Endothelial cell of umbilical vein (primary cell): ENCODE measurements at places on chromosomes 2 and 18. TPM values are rescaled to one million over a fixed set of nuclear protein-coding genes. Genes with fewer than 3 reads are reported as not detected.

Gene TMEM178A
- 0.90 and 2.8 TPM in 2 replicates for total RNA-seq

Gene GDF7
- 1.1 and 3.7 TPM in 2 replicates for total RNA-seq

Gene C2orf92
- 4.2 and 7.9 TPM in 2 replicates for total RNA-seq

Gene EFR3B
- 0.58 and 0.77 TPM in 2 replicates for total RNA-seq

Gene CHST9
- not detected in 2 replicates for total RNA-seq

Gene SMAD4
- 79.3 and 82.8 TPM in 2 replicates for total RNA-seq

Gene VIT
- 0.48 and 0.88 TPM in 2 replicates for total RNA-seq

Gene DAW1
- total RNA-seq: 2.0 and 3.2 TPM in 2 replicates

Gene FEV
- total RNA-seq: not detected in 2 replicates

Gene MBOAT2
- 17.9 and 22.1 TPM in 2 replicates for total RNA-seq

Gene DSC3
- total RNA-seq: 0.18 and 0.23 TPM in 2 replicates

Gene ZC3H6
- 2.5 and 3.0 TPM in 2 replicates for total RNA-seq

Gene B3GNT7
- total RNA-seq: 1.2 TPM in 2 replicates

Gene PRADC1
- 19.6 and 21.8 TPM in 2 replicates for total RNA-seq

Gene REEP1
- 0.21 and 0.53 TPM in 2 replicates for total RNA-seq

DNA sequence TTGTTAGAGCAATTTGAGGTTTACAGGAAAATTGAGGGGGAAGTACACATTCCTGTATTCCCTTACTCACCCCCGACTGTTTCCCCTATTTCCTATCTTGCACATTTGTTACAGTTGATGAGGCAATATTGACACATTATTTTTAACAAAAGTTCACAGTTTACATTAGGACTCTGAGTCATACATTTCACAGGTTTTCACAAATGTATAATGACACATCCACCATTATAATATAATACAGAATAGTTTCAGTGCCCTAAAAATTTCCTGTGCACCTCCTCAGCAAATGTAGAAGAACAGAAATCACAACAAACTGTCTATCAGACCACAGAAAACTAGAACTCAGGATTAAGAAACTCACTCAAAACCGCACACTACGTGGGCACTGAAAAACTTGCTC is 160.6 kb upstream of the RMP24 start:
- peaks cover under 1% of the 10 kb centered on the region for H3K27me3 ChIP-seq
- no peaks in the 10 kb centered on the region for H3K36me3 ChIP-seq
- H3K4me3 ChIP-seq: no peak overlapping the region
- H3K27ac ChIP-seq: no peak overlapping the region

- H3K4me3 ChIP-seq: no peak overlapping the region
- no peak for DNase-seq
- H3K27ac ChIP-seq: no peak overlapping the region
- peaks cover 4% of the 10 kb centered on the region for H3K27me3 ChIP-seq
- no peaks in the 10 kb centered on the region for H3K36me3 ChIP-seq
- no peaks in the 10 kb centered on the region for H3K4me1 ChIP-seq
Measured at GRCh38 chr2:233740870-233741269, 12.0 kb downstream of the UGT1A3 start.

DNA sequence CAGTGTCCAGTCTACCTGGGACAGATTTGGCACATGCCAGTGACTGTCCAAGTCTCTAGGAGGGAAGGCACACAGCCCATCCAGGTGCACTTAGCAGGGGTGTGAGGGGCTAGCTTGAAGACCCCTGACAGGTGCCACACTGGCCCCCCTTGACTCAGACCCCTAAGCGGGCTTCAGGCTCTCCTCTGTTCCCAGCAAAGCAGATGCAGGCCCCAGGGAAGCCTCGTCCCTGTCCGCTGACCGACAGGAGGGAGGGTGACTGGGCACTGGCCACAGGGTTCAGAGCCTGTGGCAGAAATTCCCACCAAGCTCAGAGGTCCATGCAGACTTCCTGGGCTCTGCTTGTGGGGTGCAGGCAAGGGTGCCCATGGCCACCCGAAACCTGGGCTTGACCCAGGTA is 239.8 kb upstream of the MYT1L start:
- H3K4me3 ChIP-seq: no peak overlapping the region
- no peaks in the 10 kb centered on the region for H3K27me3 ChIP-seq
- no peaks in the 10 kb centered on the region for H3K4me1 ChIP-seq
- H3K36me3 ChIP-seq: no peaks in the 10 kb centered on the region
- no peak overlapping the region for H3K27ac ChIP-seq

DNA sequence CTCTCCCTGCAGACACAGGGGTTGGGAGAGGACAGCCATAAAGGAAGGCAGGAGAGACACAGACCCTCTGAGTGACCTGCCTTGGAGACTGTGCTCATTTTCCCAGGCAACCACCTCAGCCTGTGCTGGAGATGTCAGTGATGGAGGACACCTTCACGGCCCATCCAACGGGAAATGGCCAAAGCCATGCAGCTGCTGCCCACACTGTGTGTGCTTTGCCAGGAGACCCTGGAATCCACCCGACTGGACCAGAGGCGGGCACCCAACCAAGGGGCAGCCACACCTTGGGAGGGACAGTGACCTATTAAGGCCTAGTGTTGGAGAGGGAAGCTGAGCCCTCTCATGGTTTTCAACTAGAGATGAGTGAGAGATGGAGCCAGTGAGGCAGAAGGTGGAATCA is 192.5 kb downstream of the SMAD2 start:
- no peak overlapping the region for H3K4me3 ChIP-seq
- H3K27me3 ChIP-seq: no peaks in the 10 kb centered on the region
- no peaks in the 10 kb centered on the region for H3K36me3 ChIP-seq
- H3K4me1 ChIP-seq: no peaks in the 10 kb centered on the region

- no peaks in the 10 kb centered on the region for H3K27me3 ChIP-seq
- no peak overlapping the region for H3K4me3 ChIP-seq
- no peaks in the 10 kb centered on the region for H3K4me1 ChIP-seq
- no peak overlapping the region for H3K27ac ChIP-seq
Measured at GRCh38 chr18:45974088-45974536, 7.0 kb upstream of the EPG5 start.

- H3K27ac ChIP-seq: no peak overlapping the region
- H3K4me1 ChIP-seq: no peaks in the 10 kb centered on the region
- DNase-seq: no peak
- H3K4me3 ChIP-seq: no peak overlapping the region
- no peaks in the 10 kb centered on the region for H3K27me3 ChIP-seq
Measured at GRCh38 chr2:155546721-155547555, 785.6 kb downstream of the NR4A2 start.

DNA sequence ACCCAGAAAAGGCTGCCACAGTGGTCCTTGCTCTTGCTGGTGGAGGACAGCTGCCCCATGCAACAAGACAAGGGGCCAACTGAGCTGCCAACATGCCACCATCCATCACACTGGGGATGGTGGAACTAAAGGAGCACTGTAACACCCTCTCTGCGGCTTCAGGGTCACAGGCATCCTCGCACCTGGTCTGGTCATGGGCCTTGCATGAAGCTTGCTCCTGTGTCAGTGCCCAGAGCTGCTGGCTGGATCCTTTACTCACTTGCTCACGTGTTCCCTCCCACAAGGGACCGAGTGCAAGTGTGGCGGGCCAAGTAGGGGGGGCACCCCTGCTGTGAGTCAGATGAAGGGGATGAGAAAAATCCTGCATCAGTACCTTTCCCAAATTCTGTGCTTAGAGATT is 972.3 kb upstream of the DDX18 start:
- H3K27me3 ChIP-seq: no peaks in the 10 kb centered on the region
- H3K4me1 ChIP-seq: no peaks in the 10 kb centered on the region
- no peak overlapping the region for H3K4me3 ChIP-seq
- no peak overlapping the region for H3K27ac ChIP-seq

- H3K36me3 ChIP-seq: no peaks in the 10 kb centered on the region
- H3K4me1 ChIP-seq: peaks cover 23% of the 10 kb centered on the region
- H3K27ac ChIP-seq: no peak overlapping the region
Measured at GRCh38 chr2:33477473-33478468, 1.3 kb downstream of the RASGRP3 start.

GRCh38 chr2:45888167-45888566 is 236.7 kb downstream of the PRKCE start:
- H3K36me3 ChIP-seq: no peaks in the 10 kb centered on the region
- no peaks in the 10 kb centered on the region for H3K27me3 ChIP-seq
- no peaks in the 10 kb centered on the region for H3K4me1 ChIP-seq
- no peak for DNase-seq

GRCh38 chr2:25617948-25618646 is 55.3 kb downstream of the DTNB start:
- H3K4me3 ChIP-seq: peak overlapping the region; percentile 34
- DNase-seq: peak; percentile 97
- H3K27me3 ChIP-seq: no peaks in the 10 kb centered on the region
- H3K4me1 ChIP-seq: peaks cover 45% of the 10 kb centered on the region
- no peaks in the 10 kb centered on the region for H3K36me3 ChIP-seq

DNA sequence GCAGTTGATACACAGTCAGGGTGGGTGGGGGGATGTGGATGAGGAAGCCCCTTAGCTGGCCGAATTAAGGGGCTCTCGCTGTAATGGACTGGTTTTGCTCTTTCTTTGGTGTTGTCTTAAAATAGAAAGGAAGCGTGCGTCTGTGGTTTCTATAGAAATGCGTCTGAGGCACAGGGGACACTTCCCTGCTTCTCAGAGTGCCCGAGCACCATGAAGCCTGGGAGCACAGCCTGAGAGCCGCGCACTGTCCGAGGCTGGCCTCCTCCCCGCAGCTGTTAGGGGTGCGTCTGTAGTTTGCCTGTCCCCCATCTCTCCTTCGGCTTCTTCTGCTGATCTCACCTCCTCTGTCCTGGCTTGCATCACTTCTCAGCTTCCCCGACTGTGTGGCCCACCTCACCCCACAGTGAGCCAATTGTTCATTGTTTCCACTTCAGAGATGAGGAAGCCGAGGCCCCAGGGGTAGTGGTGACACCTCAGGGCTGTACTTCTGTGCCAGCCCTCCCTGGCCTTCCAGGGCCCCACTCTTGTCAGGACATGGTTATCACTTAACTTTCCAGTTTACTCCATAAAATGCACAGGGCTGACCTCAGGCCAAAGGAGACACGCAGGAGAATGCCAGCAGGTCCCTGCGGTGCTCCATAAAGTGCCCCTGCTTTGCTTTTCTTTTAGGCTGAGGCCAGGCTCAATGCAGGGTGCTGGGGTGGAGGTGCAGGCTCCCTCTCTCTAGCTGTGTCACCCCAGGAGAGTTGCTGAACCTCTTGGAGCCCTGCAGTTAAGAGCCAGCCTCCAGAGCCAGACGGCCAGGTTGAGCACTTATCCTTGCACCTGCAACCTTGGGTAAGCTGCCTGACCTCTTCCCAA is 210.6 kb downstream of the SEPTIN10 start:
- no peaks in the 10 kb centered on the region for H3K36me3 ChIP-seq
- H3K4me3 ChIP-seq: no peak overlapping the region
- H3K27ac ChIP-seq: no peak overlapping the region

- peak overlapping the region; percentile 44 for H3K4me3 ChIP-seq
- no peaks in the 10 kb centered on the region for H3K36me3 ChIP-seq
- no peak for DNase-seq
- no peaks in the 10 kb centered on the region for H3K27me3 ChIP-seq
Measured at GRCh38 chr2:172555272-172555521, 693 bp upstream of the PDK1 start.

DNA sequence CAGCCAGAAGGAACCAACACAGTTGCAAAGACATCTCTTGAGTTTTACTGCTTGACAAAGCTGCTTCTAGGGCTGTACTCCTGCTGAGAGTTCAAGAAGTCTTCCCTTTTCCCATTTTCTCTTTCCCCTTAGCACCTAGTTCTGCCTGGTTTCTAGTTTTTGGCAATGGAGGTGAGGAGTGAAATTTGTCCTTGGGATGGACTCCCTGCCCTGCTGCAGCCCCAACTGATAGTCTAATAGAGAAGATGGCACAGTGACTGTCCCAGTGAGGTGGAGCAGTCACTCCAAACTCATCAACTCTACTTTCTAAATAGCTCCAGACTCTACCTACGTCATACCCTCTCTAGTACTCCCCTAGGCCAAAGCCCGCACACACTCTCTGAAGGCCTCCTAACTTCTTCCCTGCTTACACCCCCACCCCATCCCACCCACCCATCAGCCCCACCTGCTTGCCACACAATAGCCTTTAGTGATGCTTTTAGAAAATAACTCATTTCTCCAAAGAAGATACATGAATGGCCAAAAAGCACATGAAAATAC is 164.4 kb downstream of the DDX1 start:
- H3K4me3 ChIP-seq: no peak overlapping the region
- no peak for DNase-seq

DNA sequence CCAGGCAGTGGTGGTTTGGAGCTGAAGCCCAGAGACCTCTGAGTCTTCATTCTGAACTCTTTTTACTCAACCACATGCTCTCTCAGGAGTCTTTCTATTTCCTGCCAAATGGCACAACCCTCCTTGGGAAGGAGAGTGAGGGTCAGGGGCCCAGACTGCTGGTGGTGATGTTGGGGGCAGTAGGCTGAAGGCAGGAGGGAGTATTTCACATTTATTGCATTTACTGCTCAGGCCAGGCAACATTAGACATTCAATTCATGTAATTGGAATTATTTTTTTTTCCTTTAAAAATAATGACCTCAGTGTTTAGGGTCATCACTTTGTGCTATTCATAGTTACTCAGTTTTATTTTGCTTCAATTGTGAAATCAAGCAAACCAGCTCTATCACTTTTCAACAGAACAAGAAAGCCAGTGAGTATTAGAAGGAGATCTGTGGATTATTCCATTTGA is 311.3 kb upstream of the NT5C1B start:
- no peak overlapping the region for H3K4me3 ChIP-seq
- H3K4me1 ChIP-seq: no peaks in the 10 kb centered on the region
- no peak for DNase-seq
- H3K27me3 ChIP-seq: no peaks in the 10 kb centered on the region
- no peak overlapping the region for H3K27ac ChIP-seq
- H3K36me3 ChIP-seq: no peaks in the 10 kb centered on the region

DNA sequence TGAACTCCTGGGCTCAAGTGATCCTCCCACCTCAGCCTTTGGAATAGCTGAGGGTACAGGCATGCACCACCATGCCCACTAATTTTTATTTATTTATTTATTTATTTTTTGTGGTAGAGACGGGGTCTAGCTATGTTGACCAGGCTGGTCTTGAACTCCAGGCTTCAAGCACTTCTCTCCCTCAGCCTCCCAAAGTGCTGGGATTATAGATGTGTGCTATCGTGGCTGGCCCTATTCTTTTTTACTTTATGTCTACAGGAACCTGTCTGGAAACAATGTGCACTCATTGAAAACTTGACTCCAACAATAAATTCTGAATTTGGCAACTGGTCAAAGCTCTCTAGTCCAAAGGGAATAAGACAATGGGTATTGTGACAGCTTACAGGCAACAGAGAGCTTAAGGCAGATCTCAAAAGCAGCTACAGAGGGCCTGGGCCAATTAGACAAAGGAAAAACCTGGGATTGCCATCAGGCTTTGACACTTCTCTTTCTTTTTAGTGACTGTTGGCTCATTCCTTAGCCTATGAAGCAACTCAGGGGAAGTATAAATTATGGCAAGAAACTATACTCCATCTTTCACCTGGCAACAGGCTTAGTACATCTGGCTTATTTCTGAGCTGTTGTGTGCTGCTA is 55.1 kb upstream of the RAPGEF4 start:
- peak; percentile 90 for DNase-seq
- no peaks in the 10 kb centered on the region for H3K27me3 ChIP-seq
- no peak overlapping the region for H3K4me3 ChIP-seq
- H3K27ac ChIP-seq: no peak overlapping the region
- H3K4me1 ChIP-seq: no peaks in the 10 kb centered on the region

GRCh38 chr2:160566717-160567116 is 73.1 kb upstream of the RBMS1 start:
- no peaks in the 10 kb centered on the region for H3K27me3 ChIP-seq
- no peak for DNase-seq
- no peak overlapping the region for H3K27ac ChIP-seq

GRCh38 chr2:37390777-37391176 is 46.3 kb downstream of the QPCT start:
- H3K27me3 ChIP-seq: no peaks in the 10 kb centered on the region
- H3K4me3 ChIP-seq: no peak overlapping the region
- H3K36me3 ChIP-seq: no peaks in the 10 kb centered on the region
